Glomerular endothelial cell (primary cell): ENCODE measurements at places on chromosomes 11 and 22.
A peak's percentile ranks its signal among the peaks of the same experiment; 100 is the strongest.

DNA sequence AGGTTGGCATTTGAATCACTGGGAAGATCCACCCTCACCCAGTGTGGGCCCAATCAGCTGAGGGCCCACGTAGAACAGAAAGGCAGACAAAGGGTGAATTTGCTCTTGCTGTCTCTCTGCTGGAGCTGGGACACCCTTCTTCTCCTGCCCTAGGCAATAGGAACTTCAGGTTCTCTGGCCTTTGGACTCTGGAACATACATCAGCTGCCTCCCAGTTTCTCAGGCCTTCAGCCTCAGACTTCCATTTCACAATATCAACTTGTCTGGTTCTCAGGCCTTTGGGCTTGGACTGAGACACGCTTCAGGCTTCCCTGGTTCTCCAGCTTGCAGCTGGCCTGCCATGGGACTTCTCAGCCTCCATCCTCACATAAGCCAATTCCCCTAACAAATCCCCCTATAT, 14.7 kb upstream of the ASRGL1 start:
- DNase-seq = no peak

- DNase-seq = no peak
These were observed 740.9 kb downstream of the NTM start for GRCh38 chr11:132111316-132111715.

GRCh38 chr11:2305140-2305778, 3.4 kb downstream of the TSPAN32 start:
- peak; percentile 5 for DNase-seq

GRCh38 chr11:1221848-1222311, 986 bp upstream of the MUC5B start:
- no peak for DNase-seq

GRCh38 chr22:49918911-49919881, 762 bp downstream of the CRELD2 start:
- no peak for DNase-seq

DNA sequence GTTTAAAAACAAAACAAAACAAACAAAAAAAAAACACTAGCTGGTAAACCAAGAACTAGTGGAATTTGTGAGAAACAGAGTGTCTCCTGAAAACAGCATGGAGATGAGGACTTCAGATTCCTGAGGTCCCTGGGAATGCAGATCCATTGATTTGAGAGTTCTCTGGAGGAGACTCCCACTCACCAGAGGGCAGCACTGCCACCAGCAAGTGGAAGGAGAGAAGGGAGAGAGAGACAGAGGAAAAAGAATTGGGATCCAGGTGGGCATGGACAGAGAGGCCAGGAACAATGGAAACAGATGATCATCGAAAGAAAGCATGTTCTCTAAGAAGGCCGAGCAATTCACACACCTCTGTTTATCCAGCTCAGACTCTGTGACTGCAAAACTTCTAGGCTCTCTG, 31.8 kb downstream of the ETS1 start:
- DNase-seq = no peak

DNA sequence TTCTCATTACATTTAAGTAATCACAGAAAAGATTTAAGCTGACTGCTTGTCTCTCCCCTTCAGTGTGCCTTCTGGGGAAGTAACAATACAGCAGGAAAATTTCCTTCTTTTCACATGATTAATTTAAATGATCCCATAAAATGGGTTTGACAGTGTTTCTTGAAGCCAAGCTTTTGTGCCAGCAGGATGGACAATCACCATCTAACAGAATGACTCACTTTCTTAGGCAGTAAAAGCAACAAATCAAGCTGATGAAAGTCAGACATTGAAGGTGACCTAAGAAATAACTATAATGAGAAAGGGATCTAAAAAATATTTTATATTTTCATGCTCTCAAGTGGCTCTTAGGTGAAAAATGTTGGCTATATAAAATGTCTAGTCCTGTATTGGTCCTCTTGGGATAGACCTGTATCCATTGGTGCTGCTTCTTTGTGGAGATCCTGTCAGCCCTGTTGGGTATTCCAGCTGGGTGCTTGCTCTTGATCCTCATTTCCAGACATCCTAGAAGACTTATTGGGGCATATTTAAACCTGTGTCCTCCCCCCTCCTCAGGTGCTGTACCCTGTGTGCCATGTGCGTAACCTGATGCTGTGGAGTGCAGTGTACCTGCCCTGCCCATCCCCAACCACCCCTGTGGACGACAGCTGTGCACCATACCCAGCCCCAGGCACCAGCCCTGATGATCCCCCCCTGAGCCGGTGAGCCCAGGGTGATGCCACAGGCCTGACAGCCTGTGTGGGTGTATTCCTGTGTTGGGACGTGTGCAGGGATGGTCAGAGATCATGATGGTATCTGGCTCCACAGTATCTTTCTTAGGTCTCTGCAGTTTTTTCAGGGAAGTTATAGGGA, 62.7 kb upstream of the HORMAD2 start:
- DNase-seq = no peak

DNA sequence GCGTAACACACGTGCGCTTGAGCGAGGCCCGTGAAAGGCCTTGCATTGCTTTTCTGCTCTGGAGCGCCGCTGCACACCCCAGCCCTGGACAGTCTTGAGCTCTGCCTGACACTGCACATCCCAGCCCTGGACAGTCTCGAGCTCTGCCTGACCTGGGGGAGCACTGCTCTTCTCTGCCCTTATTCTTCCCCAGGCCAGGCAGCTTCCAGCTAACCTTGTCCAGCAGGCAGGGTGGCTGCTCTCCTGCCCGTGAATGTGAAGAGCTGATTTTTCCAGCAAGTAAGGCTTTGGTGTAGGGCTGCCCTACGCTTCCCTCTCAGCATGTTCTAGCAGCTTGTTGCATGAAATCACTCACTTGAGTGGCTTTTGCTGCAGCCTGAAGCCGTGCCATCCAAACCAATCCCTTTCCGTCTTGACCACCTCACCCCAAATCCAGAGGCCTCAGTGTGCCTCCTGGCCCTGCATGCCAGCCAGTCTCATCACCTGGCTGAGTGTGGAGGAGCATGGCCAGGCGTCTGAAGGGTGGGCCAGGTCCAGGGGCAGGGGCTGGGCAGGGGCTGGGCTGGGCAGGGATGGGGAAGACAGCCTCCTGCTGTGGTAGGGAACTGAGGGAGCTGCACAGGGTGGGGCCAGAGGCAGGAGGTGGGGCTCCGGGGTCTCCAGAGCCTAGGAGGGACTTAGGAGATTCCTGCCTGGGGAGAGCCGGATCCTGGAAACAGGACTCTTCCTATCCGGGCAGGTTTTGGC, 89.5 kb upstream of the B3GAT1 start:
- DNase-seq = no peak

DNA sequence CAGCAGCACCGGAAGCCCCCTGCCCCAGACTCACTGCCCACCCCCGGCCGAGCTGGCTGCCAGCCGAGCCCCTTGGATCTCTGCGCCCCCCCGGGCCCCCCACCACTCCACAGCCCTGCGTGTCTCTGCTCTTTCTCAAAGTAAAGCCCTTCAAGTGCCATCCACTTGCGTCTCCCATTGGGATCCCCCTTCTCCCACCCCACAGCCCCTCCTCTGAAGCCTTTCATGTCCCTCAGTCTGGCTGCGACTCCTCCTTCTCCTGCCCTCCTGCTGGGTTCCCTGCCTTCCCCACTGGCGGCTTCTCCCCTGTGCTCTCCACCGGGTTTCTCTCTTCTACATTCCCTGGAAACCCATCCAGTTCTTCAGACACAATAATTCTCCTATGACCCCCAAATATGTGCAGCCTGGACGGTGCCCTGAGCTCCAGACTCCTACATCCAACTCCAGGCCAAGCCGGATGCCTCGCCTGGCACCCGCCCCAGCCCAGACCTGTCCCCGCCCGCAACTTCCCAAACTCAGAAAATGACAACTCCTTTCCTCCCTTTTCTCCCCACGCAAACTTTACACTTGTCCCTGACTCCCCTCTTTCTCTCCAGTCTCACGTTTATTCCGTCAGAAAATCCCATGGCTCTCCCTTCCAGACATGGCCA, 108.9 kb downstream of the WNT7B start:
- no peak for DNase-seq

- DNase-seq = no peak
These were observed 812 bp upstream of the OR5A2 start for GRCh38 chr11:59427068-59427382.

DNA sequence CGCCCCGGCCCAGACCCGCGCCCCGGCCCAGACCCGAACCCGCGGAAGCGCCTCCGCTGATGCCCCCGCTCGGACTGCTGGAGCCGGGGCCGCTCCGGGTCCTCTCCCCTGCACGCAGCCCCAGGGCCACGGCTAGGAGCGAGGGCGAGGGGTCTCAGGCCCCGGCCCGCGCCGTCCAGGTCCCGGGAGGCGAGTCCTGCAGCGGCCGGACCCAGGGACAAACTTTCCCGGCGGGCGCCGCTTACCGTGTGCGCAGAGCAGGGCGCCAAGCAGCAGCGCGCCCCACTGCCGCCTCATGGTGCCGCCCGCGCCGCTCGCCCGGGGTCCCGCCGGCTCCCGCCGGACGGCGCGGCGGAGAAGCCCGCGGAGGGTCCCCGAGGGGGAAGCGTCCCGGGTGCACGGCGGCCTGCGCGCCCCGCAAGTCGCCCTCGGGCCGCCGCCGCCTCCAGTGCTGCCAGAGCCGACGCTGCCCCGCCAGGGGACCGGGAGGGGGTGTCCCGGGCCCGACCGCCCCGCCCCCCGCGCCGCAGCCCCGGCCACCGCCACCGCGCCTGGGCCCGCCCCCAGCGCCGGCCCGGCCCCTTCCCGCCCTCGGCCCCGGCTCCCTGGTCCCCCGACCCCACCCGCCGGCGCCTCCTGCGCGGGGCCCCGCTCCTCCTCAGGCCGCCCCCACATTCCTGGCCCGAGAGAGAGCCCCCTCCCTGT, at the start of gene LRP4:
Gene LRP4, minus strand, starts transcription at position 468 of the 705 bp plus-strand sequence. Its CDS starts 171 bp downstream, at position 297.
- no peak for DNase-seq

GRCh38 chr11:1486054-1486825, at the start of gene MOB2:
Gene MOB2 (minus strand): TSS chr11:1486779. CDS start chr11:1486556, 223 bp downstream.
- no peak for DNase-seq

- DNase-seq = no peak
These were observed 516 bp downstream of the NEU3 start for GRCh38 chr11:74989260-74989638.

DNA sequence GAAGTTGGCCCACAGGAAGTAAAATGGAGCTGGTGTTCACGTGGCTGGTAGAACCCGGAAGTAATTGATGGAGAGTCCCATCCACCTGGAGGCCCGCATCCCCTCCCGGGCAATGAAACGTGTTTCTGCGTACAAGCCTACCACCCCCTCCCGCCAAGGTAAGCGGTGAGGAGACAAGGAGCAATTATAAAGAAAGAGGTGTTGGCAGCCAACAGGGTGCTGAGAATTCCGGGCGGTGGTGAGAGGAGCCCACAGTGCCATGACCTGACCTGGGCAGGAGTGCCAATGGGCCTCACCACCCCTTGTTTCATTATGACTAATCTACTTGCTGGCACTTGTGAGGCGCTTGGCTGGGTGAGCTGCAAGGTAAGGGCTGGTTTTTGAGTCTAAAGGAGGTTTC, 83.8 kb upstream of the BID start:
- DNase-seq = no peak

GRCh38 chr11:62794201-62794775, 2.5 kb upstream of the TMEM223 start:
- no peak for DNase-seq

- DNase-seq = no peak
These were observed 25.4 kb downstream of the MOB2 start for GRCh38 chr11:1460986-1461825.

DNA sequence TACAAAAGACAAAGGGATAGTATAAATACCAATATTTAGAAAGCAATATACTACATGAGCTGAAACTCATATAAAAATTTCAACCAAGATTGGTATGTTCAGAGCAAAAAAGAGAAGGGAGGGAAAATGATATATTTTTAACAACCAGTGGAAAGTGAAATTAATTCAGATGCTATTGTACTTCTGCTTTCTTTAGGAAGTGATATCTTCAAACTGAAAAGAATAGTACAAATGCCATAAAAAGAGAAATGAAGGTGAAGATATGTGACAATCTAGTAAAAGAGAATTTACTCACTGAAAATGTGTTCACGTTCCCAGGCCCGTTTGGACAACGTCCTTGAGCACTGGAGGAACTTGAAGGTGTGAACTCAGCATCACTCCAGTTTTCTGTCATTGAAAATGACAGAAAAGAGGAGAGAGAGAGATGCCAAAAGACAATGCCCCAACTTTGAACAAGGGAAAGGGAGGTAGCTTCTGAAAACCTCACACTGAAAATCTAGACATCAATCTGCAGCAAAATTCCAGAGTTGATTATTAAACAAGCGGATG, 47.5 kb downstream of the SC5D start:
- no peak for DNase-seq

DNA sequence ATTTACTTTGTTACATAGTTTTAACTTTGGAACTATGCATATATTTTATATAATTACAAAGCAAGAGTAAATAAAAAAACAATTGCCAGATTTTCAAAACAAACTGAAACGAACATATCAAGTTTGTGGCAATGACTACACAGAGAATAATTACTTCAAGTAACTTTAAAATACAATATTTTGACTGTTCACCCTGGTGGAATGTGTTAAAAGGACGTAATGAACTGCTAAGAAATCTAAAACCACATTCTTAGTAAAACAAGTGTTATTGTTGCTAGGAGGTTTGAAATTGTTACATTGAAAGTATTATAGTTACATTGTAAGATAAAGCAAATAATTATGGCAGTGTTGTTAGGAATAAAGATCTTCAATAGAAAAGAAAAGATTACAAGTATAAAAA, 71.4 kb downstream of the SFI1 start:
- DNase-seq = no peak

GRCh38 chr11:34305193-34305592, 52.6 kb downstream of the ABTB2 start:
- DNase-seq = no peak

DNA sequence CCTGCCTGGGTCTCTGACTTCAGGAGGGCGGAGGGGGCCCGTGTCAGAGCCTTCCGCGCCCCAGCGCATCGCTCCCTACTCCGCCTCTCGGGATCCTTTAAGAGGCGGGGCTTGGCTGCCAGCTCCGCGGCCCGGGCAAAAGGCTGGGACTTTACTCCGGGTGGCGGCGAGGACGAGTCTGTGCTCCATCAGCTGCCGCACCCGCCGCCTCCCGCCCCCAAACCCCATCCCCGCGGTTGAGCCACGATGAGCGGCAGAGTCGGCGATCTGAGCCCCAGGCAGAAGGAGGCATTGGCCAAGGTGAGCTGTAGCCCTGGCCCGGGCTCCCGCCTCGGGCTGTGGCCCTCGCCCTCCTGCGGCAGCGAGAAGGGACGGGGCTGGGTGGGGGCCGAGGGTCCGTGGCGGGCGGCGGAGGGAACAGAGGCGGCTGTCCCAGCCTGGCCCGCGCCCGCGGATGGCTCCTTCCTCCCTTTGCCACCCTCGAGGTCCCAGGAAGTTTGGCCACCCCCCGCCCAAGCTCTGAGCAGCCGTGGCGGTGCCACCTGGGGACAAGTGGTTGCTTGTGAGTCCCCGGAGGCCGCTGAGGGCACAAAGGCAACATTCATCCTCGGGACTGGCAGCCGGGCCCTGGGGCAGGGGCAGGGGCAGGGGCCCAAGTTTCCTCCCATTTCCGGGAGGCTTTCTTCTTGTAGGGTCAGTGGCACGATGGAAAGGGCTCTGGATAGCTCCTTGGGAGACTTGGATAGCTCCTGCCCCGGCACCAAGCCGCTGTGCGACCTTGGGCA, at the start of gene SEC14L2:
Gene SEC14L2, plus strand, starts transcription at position 148 of the 785 bp plus-strand sequence. Its CDS starts 99 bp downstream, at position 247.
- DNase-seq = no peak

GRCh38 chr11:37371346-37371970, 773.4 kb upstream of the RAG2 start:
- DNase-seq = no peak
